ENCODE measurements at places on chromosomes 2 and 18. TPM values are rescaled to one million over a fixed set of nuclear protein-coding genes. Genes with fewer than 3 reads are reported as not detected.

DNA sequence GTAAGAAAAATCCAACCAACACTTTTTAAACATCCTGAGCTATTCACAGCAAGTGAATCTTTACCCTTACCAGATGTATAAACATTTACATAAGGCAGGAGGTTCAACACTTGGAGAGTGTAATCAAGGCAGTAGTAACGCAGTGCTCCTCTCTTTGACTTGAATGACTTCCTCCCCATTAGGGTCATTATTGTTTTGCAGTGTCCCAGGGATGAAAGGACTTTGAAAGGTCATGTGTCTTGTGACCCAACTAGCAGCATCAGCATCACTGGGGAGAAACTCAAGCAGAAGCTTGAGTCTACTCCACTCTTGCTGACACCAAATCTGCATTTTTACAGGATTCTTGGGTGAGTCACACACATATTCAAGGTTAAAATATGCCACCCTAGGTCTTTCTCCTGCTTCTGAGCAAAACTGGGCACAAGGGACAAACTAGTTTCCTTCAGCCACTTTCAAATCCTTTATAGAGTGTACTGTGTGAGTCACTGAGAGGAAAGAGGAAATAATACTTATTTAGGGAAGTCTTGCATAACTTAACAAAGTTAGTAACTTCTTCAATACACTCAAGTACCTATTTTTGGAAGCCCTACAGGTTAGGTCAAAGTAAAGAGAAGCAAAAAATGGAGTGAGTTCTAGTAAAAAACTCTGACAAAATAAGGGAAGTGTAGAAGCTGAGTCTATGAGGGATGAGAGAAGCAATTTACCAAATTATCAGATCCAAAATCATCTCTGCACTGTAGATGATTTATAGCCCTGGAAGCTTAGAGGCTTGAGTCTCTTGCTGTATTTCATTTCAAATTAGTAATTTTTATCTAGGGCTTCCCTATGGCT is 51.0 kb upstream of the EML4 start:
- DNase-seq, result peak; percentile 34

- no peak for DNase-seq
Observed at GRCh38 chr2:18265614-18266586, 294.6 kb downstream of the RDH14 start.

GRCh38 chr2:217162533-217162932 is 302.7 kb upstream of the TNP1 start:
- peak; percentile 33 for DNase-seq

- DNase-seq, result no peak
Observed at GRCh38 chr18:59358414-59358711, 702 bp downstream of the LMAN1 start.

CREG2 gene
- not detected for total RNA-seq

AGXT gene
- not detected for total RNA-seq

PAIP2B gene
- 0.03 TPM for total RNA-seq

All from MG63 (cell line).